Naive thymus-derived CD8-positive, alpha-beta T cell (primary cell): ENCODE measurements at places on chromosomes 16 and 17. TPM values are rescaled to one million over a fixed set of nuclear protein-coding genes. Genes with fewer than 3 reads are reported as not detected.

- DNase-seq = no peak
These were observed 1332.3 kb downstream of the CDH11 start for GRCh38 chr16:63789603-63790002.

DNA sequence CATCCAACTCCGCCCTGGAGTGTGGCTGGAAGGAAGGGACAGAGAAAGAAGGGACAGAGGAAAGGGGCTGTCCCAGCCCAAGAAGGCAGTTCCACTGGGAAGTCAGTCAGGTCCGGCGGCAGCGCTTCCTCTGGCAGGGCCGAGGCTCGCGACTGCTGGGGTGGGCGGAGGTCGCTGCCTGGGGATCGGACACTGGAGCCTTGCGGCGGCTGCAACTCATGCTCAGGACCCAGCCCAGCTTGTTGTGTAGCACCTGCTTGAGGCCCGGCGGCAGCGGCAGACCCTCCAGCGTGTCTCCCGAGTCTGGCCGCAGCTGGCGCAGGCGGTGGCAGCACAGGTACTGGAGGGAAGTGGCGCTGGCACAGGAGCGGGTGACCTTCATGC lies 4.0 kb upstream of the MRPS34 start:
- DNase-seq = no peak

MMP28 gene
- 15.0 TPM for total RNA-seq

NBR1 gene
- 81.3 TPM for total RNA-seq

GRCh38 chr16:5001571-5001970 lies 32.2 kb downstream of the NAGPA start:
- no peak for DNase-seq

SLC38A8 gene
- total RNA-seq = not detected

DNA sequence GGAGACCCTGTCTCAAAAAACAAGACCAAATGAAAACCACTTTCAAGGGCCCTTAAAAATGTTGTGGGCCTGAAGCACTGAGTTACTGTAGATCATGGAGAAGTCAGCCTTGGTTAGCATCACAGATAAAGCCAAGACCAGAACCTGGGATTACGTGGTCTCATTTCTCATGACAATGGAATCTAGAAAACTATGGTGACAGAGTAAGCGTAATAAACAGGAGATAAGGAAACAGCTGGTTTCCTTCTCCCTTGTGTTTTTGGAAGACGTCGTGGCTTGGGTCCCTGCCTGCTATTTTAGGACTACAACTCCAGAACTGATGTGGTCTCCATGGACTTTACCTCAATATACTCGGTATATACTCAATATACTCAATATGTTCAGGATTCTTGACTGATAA lies 180.7 kb upstream of the ZFHX3 start:
- no peak for DNase-seq

- DNase-seq = no peak
These were observed 31.8 kb upstream of the ZNF469 start for GRCh38 chr16:88350922-88351321.

GRCh38 chr16:58563775-58564174 lies 48.5 kb downstream of the SETD6 start:
- DNase-seq = no peak

GRCh38 chr17:42485680-42486079 lies 27.0 kb downstream of the ATP6V0A1 start:
- DNase-seq = no peak

SEZ6L2 gene
- not detected for total RNA-seq

- no peak for DNase-seq
These were observed 5.5 kb upstream of the ERAL1 start for GRCh38 chr17:28849281-28849680.

OSBPL7 gene
- 48.1 TPM for total RNA-seq

- DNase-seq = no peak
These were observed 16.2 kb downstream of the ITGA3 start for GRCh38 chr17:50072130-50072529.

- DNase-seq = no peak
These were observed 3.4 kb upstream of the DHRS13 start for GRCh38 chr17:28906276-28906675.

- DNase-seq = no peak
These were observed 8.1 kb downstream of the CTRL start for GRCh38 chr16:67923414-67924116.

MMP2 gene
- not detected for total RNA-seq

DNA sequence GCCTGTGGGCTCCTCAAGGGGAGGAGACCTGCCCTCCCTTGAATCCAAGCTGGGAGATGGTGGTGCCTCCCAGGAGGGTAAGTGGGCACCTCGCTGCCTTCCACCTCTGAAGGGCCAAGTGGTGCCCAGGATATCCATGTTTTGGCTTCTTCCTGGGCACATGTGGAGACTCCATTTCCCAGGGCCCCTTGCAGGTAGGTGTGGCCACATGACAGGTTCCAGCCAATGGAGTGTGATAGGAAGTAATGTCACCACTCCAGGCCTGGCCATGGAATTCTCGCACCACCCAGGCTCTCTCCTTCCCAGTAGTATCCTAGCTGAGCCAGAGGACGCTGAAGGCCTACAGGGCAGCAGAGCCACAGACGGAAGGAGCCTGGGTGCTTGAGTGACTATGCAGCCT lies 17.6 kb upstream of the PEMT start:
- no peak for DNase-seq

- no peak for DNase-seq
These were observed 24.1 kb downstream of the HMOX2 start for GRCh38 chr16:4500272-4500671.

DNA sequence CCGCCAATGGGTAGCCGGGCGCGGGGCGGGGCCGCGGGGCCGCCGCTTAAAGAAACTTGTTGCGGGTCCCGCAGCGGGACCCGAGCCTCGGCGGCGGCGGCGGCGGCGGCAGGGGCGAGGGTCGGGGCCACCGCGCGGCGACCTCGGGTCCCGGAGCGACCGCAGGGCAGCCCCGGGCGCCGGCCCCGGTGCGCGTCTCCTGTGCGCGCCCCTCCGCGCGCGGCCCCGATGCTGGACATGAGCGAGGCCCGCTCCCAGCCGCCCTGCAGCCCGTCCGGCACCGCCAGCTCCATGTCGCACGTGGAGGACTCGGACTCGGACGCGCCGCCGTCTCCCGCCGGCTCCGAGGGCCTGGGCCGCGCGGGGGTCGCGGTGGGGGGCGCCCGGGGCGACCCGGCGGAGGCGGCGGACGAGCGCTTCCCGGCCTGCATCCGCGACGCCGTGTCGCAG lies at the start of gene SOX8:
Gene SOX8 (plus strand): TSS at position 76 of the 450 bp plus-strand sequence. CDS start 153 bp downstream, at position 229.
- DNase-seq = no peak

KRT24 gene
- total RNA-seq = not detected

NDUFB10 gene
- total RNA-seq = 65.6 TPM

- DNase-seq = no peak
These were observed 76.9 kb downstream of the RPA1 start for GRCh38 chr17:1906662-1907101.

DNA sequence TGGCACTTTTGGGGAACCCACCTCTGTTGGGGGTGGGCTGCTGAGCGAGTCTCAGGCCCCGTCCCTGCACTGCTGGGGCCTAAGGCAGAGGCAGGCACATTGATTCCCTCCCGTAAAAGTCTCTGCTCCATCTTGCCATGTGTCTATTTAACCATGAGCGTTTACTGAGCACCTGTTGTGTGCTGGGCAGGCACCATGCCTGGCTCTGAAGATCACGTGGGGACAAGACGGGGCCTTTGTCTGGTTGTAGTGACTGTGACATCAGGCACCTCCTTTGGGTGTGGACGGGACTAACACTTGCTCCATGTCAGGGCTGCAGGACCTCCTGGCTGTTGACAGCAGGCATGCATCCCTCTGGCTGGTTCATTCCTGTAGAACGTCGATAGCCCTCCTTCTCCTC lies 204.7 kb upstream of the CIBAR2 start:
- DNase-seq = no peak

DNA sequence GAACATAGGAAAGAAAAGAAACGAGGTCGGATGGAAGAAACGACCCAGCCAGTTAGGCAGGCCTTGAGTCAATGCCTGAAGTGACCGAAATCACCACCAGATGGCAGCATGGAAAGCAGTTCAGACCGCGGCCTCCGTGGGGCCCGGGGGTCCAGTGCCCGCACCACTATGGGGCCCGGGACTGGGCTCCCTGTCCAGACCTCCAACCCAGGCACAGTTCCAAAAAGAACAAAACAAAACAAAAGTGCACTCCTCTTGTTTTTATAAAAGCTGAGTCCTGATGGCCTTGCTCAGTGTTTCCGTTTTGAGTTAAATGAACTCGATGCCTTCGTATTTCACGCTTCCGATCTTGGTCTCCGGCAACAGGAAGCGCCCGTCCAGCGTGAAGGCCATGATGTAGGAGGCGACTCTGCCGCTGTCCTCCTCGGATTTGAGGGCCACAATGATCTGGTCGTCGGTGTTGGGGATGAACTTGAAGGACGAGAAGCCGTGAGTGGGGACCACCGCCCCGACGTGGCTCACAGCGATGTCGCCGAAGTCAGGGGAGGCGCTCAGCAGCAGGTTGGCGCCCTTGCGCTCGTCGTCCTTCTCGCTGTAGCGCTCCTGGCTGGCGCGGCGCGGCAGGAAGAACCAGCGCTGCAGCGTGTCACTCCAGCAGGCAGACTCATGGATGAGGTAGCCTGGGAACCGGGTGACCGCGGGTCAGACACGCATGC lies 13.7 kb upstream of the LGALS3BP start:
- peak; percentile 42 for DNase-seq

DNA sequence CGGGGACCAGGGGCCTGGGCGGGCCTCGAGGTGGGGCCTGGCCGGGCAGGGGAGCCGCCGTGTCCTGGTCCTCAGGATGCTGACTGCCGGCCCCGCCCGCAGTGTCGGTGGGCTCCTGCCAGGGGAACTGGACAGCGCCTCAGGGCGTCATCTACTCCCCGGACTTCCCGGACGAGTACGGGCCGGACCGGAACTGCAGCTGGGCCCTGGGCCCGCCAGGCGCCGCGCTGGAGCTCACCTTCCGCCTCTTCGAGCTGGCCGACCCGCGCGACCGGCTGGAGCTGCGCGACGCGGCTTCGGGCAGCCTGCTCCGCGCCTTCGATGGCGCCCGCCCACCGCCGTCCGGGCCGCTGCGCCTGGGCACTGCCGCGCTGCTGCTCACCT lies 2.3 kb upstream of the PAQR4 start:
- no peak for DNase-seq

SPATA22 gene
- total RNA-seq = 0.36 TPM

GRCh38 chr17:76998839-76999238 lies 130.6 kb downstream of the MGAT5B start:
- no peak for DNase-seq

DNA sequence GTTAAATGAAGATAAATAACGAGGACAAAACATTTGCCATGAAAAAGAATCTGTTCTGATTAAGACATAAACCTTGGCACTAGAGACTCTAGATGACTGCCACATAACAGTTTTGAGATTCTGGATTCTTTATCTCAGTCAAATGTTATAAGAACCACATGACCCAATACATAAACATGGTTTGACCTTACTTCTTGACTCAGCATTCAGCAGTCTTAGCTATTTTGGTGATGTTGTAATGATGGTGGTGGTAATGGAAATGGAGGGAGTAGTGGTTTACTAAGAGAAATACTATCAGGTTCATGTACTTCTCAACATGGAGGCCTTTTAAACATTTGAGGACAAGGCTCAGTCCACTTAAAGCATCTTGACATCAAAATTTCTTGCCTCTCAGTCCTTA lies 925.4 kb downstream of the CDH11 start:
- DNase-seq = no peak

RNF227 gene
- total RNA-seq = 7.8 TPM

JPH3 gene
- total RNA-seq = not detected

DNA sequence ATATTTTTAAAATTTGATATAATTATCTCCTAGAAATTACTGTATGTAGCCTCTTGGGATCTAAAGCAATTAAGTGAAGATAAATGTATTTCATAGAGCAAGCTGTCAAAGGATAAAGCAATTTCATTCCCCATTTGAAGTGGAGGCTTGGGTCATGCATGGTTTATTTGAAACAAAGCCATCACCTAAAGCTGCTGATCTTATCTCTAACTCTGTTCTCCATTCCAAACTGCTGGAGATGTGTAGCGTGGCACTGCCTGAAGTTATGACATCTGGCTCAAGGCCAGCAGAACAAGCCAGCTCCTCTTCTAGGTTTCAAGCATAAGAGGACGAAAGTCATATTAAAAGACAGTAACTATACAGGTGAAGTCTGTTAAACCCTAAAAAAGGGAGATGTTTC lies 83.9 kb downstream of the HIC1 start:
- no peak for DNase-seq

GRCh38 chr16:78770353-78771091 lies 671.1 kb downstream of the WWOX start:
- DNase-seq = peak; percentile 72

- no peak for DNase-seq
These were observed 254.0 kb downstream of the SHISA9 start for GRCh38 chr16:13155377-13155776.

TXNDC11 gene
- total RNA-seq = 41.8 TPM

- no peak for DNase-seq
These were observed 32.5 kb upstream of the CDH11 start for GRCh38 chr16:65154321-65154720.

RDM1 gene
- not detected for total RNA-seq

BIRC5 gene
- not detected for total RNA-seq

- DNase-seq = no peak
These were observed 26.4 kb upstream of the CLEC18A start for GRCh38 chr16:69924777-69925191.

GRCh38 chr16:75497558-75497957 lies 2.3 kb upstream of the CHST6 start:
- no peak for DNase-seq

CDRT15 gene
- not detected for total RNA-seq

DNA sequence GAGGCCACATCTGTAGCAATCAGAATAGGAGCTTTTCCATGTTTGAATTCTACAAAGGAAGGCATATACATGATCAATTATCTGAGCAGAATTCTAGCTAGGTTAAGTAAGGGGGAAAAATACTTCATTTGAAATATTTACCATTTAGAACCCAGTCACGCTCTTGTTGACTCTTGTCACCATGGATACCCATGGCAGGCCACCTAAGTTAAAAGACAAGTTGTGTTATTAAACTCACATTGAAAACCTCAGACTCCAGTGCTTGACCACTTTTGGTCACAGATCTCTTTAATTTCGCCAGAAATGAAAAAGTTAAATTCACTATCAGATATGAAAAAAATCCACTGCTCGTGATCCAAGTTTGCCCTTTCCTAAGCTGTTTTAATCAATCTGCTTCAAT lies 4.1 kb downstream of the DDX5 start:
- DNase-seq = no peak

TMEM92 gene
- not detected for total RNA-seq

- no peak for DNase-seq
These were observed 196.2 kb upstream of the NLRP1 start for GRCh38 chr17:5780476-5780875.

NT5M gene
- 2.9 TPM for total RNA-seq

- DNase-seq = no peak
These were observed 1.0 kb downstream of the SRCIN1 start for GRCh38 chr17:38604479-38605403.
